Left hindlimb (tissue), 1 donor: ENCODE measurements at places on chromosomes 1 and 21.

- DNase-seq, result peak; percentile 79
Measured at GRCh38 chr1:231626951-231627614, 493 bp downstream of the DISC1 start.

- DNase-seq, result no peak
Measured at GRCh38 chr1:198647055-198647454, 8.2 kb downstream of the PTPRC start.

- DNase-seq, result no peak
Measured at GRCh38 chr1:10900251-10900651, 103.8 kb upstream of the CASZ1 start.

- DNase-seq, result no peak
Measured at GRCh38 chr1:37153116-37154100, 119.1 kb upstream of the GRIK3 start.

DNA sequence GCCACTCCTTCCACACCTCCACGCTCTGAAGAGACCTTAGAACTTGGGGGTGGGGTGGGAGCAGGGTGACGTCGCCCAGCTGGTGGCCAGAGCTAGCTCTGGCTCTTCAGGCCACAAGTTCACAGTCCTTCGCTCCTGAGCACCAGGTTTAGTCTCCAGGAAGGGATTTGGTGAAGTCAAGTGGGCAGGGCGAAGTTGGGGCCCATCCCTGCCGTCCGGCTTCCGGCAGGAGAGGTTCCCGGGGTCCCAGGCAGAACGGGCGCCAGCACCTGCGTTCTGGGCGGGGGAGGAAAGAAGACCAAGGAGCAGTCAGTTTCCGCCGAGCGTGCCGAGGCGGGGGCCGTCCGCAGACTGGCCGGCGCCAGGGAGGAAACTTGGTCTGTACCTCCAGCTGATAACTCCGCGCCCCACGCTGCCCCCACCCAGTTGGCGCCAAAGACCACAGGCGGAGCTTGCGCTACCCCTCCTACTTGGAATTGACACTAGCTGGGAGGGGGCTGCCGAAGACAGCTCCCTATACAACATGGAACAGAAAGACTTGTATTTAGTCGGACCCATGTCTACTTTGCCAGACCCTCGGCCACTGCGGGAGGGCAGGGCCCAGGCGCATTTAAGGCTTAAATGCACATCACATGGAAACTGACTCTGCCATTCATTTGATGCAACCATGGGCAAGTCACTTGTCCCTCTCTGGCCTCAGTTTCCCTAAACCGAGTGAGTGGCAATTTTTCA, 995 bp downstream of the ID3 start:
- peak; percentile 86 for DNase-seq

GRCh38 chr1:204735042-204735441, 49.5 kb upstream of the LRRN2 start:
- DNase-seq, result no peak

GRCh38 chr1:211527006-211527405, 35.0 kb upstream of the RD3 start:
- DNase-seq, result no peak

GRCh38 chr1:42676534-42677087, 5.6 kb upstream of the YBX1 start:
- no peak for DNase-seq

DNA sequence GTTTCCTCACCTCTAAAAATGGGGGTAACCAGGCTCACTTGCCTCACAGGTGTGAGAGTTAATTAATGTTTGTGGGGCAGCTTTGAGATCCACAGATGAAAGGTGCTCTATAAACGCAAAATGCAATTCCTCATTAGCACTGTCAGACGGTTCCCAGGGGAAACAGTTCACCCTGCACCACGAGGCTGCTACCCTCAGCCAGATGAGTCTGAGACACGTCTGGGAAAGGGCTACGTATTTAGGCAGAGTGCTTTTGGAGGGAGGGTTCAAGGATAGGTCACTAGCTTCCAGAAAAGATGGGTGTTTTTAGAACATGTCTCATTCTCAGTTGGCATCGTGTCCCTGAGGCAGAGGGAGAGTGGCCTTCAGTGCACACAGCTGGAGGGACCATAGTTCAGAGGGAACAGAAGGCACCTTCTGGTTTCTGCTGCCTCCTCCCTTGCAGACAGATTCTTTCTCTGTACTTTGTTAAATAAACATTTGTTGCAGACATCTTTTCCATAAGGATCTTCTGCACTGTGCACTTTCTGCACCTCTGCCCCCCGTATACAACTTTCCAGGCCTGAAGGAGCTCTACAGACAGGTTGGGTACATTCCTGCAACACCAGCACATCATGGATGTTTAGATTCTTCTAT, 139.9 kb downstream of the CLIC6 start:
- DNase-seq, result no peak

DNA sequence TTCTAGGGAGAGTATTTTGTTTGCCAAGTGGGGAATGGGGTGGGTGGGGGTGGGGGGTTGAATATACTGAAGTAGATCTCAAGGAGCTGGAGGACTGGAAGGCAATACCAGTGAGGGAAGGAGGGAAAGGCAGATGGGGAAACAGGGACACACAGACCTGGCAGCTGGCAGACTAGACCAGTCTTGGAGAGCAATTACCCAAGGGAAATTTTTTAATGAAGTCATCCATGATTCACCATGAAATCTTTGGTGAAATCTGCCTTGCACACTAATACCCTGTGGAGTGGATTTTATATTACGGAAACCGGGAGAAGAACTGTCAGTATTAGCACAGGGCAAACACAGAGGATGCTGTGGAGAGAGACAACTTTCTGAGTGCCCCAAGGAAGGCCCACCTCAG, 29.7 kb upstream of the MARK1 start:
- DNase-seq, result no peak

- no peak for DNase-seq
Measured at GRCh38 chr1:153953859-153954365, 4.5 kb downstream of the CRTC2 start.

- DNase-seq, result no peak
Measured at GRCh38 chr1:30758785-30759380, 1.3 kb upstream of the LAPTM5 start.

GRCh38 chr1:19398309-19398760, 86.2 kb downstream of the SLC66A1 start:
- peak; percentile 29 for DNase-seq

DNA sequence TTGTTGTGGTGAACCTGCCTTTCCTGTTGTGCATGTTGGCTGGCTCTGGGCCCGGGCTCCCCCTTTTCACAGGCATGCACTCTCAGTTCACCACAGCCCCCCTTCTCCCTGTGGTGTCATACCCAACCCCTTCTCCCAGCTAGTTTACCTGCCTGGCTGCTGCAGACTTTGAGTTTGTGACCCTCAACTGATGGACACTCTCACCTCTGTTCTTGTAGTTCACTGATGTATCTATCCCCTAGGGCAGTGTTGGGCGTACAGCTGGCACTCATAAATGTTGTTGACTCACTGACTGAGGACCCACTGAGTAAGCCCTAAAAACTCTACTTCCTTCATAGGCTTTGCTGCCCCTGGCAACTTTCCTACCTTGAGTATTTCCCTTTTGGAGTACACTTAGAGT, 54.9 kb downstream of the WDR64 start:
- DNase-seq, result no peak

DNA sequence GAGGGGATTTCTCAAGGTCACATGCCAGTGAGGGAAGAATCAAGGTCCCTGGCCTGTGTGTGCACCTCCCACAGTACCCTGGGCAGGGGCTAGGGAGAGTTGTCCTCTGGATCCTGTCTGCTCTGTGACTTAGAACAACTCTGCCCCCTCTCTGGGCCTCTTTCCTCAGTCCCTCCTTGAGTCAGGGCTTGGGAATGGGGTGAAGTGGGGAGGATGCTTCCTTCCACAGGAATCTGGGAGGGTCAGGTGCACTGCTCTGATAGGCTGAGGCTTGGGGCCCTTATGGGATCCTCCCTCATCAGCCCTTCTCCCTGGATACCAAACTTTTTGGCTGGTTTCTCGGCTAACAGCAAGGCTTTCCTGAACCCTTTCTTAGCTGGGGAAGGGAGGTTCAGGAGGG, 2.5 kb downstream of the TRNP1 start:
- DNase-seq, result no peak

DNA sequence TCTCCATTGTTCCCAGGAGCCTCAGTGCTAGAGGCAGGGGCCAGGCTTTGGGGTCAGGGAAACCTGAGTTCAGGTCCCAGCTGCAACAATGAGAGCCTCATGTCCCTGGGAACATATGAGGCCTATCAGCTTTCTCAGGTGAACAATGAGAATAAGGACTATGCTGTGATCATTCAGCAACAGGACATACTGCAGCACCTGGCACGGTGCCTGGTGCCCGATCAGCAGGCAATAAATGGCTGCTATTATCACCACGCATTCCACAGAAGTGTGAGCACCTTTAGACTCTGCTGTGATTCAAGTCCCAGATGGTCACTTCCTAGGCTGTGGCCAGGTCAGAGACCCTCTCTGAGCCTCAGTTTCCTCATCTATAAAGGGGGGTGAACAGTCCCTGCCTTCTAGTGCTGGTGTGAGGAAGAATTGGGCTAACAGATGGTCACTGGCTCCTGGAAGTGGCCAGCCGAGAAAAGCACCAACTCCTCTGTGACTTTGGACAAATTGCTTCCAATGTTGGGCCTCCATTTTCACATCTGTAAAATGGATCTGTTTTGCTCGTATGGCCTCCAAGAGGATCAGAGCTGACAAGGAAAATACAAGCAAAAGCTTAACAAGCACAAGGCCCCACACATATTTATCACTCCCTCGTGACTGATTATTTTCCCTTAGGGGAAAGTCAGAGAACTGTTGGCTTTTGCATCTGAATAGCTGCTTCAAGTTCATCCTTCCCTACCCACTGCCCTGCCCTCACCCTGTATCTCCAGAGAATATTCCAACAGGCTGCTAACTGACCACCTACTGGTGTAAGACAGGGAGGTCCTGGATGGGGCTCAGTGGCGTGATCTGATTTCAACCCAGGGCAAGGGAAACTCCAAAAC, 1.1 kb downstream of the SLC5A9 start:
- DNase-seq, result no peak

- no peak for DNase-seq
Measured at GRCh38 chr1:150141452-150141851, 8.3 kb upstream of the PLEKHO1 start.

GRCh38 chr21:17467392-17467791, 45.5 kb upstream of the CXADR start:
- DNase-seq, result no peak
